ENCODE measurements at places on chromosomes 5 and 9.
A peak's percentile ranks its signal among the peaks of the same experiment; 100 is the strongest.

GRCh38 chr9:127159949-127160610, 37.6 kb upstream of the ANGPTL2 start:
- DNase-seq = no peak

DNA sequence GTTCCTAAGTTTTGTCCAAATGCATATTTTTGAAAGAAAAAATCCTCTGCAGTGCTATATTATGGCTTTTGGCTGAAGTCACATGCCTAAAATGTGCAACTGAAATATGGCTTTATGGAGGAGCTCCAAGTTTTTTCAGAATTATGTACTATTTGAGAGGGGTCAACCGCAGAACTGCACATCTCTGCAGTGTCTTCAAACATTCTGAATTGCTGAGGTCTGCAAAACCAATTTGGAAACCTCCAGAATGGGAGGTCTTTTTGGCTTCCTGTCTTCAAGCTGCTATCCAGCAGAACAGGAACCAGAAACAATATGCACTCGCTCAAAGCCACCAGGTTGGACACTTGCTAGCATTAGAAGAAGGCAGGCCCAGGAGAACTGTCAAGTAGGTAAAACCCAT, 376.0 kb upstream of the PAPPA start:
- peak; percentile 43 for DNase-seq

- DNase-seq = no peak
Measured at GRCh38 chr9:5429873-5430564, 7.7 kb downstream of the PLGRKT start.

- no peak for DNase-seq
Measured at GRCh38 chr9:113941526-113941925, 65.4 kb downstream of the ZNF618 start.

DNA sequence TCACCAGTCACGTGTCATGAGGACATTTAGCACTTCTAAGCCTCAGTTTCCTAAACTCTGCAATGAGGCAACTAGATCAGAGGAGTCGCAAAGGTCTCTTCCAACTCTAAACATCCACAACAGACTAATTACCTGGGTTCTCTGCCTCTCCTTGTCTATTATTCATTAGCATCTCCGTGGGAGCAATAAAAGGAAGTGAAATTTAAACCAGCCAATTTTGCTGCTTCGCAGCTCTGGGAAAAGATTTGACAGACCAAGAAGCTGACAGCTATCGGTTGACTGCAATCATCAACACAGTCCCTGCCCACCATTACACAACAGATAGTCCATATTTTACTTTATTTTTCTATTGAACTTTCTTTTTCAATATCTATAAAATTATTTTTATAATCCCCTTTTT, 308.9 kb downstream of the NR2F1-AS1 start:
- DNase-seq = no peak
